Iris pigment epithelial cell (primary cell): ENCODE measurements at places on chromosomes 4 and X.

DNA sequence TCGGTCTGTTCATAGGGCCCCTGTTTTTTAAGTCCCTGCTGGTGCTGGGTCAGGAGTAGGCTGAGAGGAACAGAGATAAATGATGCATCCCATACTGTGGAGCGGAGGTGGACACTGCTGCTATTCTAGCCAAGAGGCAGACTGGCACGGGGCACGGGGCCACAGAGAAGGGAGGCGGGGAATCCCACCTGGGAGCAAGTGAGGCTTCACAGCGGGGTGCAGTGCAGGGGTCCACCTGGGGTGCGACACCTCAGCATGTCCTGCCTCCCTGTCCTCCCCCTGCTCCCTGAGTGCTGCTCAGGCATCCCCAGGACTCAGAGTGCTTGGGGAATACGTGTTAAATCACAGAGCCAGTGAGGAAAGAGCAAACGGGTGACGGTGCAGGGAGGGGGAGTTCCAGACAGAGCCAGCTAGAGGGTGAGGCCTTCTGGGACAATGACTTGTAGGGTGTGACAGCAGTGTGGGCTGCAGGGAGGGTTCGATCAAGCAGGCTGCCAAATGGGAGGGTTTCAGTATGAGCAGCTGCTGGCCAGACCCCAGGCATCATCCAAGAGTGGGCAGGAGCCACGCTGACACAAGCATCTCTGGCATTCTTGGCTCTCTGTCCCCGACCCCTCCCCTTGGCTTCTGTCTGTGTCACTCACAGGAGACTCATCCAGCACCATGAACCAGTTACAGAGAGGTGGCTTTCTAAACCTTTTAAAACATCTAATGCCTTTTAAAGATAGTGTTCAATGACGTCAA, 13.7 kb upstream of the HTRA3 start:
- DNase-seq = no peak

GRCh38 chrX:74922922-74923543, 2.2 kb downstream of the NEXMIF start:
- no peak for DNase-seq

GRCh38 chrX:142040906-142041305, 137.2 kb downstream of the MAGEC1 start:
- DNase-seq = no peak

GRCh38 chrX:77658886-77659285, 127.1 kb downstream of the ATRX start:
- DNase-seq = no peak

- peak; percentile 57 for DNase-seq
Observed at GRCh38 chrX:15336023-15336413, 695 bp upstream of the PIGA start.

DNA sequence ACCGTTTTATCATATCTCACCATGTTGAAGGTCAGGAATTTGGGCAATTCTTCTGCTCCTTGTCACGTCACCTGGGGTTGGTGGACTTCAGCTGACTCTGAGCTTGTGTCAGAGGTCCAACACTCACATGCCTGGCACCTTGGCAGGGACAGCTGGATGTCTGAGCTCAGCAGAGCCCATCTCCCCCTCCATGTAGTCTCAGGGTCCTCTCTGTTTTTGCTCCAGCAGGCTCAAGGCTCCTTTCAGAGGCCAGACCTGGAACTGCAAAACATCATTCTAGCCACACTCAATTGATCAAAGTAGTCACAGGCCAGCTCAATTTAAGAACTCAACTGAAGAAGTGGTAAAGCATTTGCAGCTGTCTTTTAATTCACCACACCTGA, 45.4 kb downstream of the EDNRA start:
- no peak for DNase-seq

GRCh38 chr4:148787831-148788477, 345.7 kb upstream of the NR3C2 start:
- DNase-seq = no peak

GRCh38 chr4:135256111-135256510, 1054.5 kb upstream of the PABPC4L start:
- DNase-seq = peak; percentile 39

- no peak for DNase-seq
Observed at GRCh38 chrX:44173219-44173618, 170.3 kb downstream of the EFHC2 start.

DNA sequence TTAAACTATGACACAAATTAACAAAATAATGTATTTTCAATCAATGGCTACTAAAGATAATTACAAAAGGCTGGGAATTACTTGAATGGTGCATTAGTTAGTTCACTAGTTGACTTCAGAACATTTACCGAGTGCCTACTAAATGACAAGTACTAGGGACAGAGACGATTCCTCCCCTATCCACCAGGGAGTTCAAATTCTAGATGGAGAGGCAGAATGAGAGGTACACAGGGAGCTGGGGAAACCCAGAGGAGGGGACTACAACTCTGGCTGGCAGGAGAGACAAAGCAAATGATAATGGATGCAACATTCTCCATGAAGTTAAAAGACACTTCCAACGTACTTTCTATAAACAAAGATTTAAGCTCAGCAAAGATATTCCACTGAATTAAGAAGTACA, 43.1 kb upstream of the MCF2 start:
- no peak for DNase-seq

- DNase-seq = no peak
Observed at GRCh38 chrX:130304587-130305368, 34.9 kb upstream of the SLC25A14 start.

DNA sequence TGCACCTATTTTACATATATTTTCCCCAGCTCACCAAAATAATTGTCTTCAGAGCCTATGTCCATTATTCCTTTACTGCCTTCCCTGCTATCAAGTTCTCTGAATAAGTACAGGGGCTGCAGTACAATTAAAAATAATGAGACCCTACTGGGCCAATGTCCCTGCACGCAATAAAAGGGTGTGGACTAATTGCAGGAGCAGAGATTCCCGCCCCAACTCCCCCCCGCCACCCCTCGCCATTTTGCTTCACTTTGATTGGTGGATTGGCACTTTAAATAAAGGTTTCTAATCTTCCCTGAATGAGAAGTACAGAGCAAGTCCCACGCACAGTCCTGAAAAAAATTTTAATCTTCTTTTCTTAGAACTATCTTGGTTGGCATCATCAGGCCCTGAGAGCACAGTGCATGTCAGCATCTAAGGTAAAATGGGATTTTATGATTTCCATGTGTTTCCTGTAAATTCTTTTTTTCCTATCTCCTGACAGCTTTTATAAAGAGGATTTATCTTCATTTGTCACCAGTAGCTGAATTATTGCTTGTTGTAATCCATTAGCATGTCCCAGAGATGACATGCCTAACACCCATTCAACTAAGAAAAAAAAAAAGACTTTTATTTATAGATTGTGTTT, at the start of gene AMBN:
Gene AMBN, plus strand, starts transcription at position 302 of the 628 bp plus-strand sequence. Its CDS starts 103 bp downstream, at position 405.
- DNase-seq = no peak

- no peak for DNase-seq
Observed at GRCh38 chrX:72366178-72366577, 60.5 kb upstream of the CITED1 start.

DNA sequence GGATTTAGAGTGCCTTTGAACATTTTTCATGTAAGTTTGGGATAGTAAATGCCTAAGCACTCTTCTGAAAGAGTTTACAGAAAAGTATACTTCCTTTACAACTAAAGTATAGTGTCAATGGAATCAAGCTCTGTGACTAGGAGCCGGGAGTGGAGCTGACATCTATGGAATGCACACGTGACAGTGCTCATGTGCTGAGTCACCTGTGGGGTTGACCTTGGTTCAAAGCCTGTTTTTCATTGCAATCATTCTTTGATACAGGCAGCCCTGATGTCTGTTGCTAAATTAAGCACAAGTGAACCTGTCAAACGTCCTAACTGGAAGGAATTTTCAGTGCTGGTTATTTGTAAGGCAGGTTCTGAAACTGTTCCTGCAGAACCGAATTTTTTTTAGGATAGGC, 82.5 kb downstream of the GPAT3 start:
- peak; percentile 82 for DNase-seq

DNA sequence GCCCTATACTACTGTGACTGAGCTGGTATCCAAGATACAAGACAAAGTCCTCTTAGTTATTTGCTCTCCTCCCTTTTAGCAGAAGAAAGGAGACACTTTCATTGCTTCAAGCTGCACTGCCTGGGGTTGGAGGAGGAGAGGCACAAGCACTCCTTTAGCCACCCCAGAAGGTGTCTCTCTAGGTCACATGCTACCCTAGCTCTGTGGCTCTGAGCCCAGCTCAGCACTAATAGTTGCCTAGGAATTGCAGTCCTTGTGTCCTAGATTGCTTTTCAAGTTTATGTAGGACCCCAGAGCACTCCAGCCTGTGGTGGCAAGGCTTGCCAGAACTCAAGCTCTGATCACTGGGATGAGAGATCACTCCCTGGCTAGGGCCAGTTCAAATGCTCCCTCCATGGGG, 24.4 kb upstream of the LHFPL1 start:
- no peak for DNase-seq

- no peak for DNase-seq
Observed at GRCh38 chr4:144411119-144411518, 234.8 kb upstream of the HHIP start.

- DNase-seq = peak; percentile 27
Observed at GRCh38 chr4:177016541-177017141, 223.9 kb upstream of the VEGFC start.

DNA sequence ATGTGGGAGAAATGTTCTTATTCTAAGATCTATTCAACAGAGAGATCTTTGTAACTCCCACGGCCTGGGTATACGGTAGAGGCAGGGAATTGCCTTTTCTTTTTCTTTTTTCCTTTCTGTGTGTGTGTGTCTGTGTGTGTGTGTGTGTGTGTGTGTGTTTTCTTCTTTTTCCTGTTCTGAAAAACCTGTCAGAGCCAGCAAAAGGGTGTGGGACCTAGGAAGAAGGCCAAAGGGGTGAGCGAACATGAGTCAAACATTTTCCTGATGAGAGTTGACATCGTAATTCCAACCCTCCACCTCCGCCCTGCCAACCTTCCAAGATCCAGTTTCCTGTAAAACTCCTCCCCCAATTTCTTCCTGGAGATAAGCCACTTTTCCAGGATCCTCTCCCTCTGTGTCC, 2.8 kb upstream of the CHIC2 start:
- DNase-seq = peak; percentile 56

- peak; percentile 31 for DNase-seq
Observed at GRCh38 chrX:68018248-68019203, 414.8 kb downstream of the OPHN1 start.

GRCh38 chrX:119539872-119540271, 25.3 kb downstream of the STEEP1 start:
- DNase-seq = no peak

DNA sequence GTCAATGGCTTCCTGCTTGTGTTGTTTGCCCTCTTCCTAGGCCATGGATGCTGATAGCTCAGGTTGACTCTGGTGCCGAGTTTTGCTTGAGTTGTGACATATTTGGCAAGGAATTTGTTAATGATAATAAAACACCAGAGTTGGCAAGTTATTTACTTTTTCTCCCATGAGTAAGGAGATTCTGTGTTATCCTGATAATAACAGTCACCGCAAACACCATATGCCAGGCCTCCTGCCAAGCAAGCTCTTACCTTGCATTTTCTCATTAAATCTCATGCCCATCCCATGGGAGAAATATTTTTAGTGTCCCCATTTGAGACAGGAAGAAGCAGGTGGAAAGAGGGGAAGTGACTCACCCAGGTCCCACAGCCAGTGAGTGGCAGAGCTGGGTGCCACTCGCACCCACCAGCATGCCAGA, 67.4 kb upstream of the CLCN4 start:
- DNase-seq = peak; percentile 40

DNA sequence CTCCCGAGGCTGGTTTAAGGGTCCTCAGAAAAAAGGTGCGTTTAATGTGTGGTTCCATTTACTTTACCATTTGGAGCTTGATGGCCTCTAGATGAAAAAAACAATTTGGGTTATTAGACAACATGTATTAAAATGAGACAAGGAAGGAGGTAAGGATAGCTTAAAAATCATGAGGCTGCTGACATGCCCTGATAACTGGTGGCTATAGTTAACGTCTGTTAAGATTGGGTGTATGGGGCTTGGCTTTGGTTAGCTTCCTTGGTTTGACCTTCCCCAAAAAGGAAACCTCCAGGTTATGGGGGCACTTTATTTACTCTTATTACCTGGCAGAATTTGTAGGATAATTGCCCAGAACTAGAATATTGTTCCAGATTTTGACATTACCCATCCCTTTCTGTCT, 51.5 kb downstream of the HMGB2 start:
- no peak for DNase-seq
